ENCODE measurements at places on chromosomes 5 and 9.

DNA sequence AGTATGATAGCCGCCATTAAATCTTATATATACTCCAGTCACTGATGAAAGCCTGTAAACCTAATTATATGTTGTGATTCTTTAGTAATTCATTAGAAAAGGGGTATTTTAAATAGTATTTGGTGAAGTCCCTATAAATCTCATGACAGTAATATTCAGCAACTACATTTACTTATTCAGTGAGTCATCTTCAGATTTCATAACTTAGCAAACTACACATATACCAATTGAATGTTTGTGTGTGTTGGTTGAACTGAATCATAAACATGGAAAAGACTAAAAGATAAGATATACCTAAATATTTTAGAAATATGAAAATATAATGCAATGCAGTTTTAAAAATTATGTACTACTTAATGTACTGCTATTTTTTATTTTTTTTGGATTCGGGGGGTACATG is 1050.4 kb downstream of the MAT2B start:
- DNase-seq: no peak

GRCh38 chr5:133938039-133938821 is 30.2 kb downstream of the C5orf15 start:
- no peak for DNase-seq

DNA sequence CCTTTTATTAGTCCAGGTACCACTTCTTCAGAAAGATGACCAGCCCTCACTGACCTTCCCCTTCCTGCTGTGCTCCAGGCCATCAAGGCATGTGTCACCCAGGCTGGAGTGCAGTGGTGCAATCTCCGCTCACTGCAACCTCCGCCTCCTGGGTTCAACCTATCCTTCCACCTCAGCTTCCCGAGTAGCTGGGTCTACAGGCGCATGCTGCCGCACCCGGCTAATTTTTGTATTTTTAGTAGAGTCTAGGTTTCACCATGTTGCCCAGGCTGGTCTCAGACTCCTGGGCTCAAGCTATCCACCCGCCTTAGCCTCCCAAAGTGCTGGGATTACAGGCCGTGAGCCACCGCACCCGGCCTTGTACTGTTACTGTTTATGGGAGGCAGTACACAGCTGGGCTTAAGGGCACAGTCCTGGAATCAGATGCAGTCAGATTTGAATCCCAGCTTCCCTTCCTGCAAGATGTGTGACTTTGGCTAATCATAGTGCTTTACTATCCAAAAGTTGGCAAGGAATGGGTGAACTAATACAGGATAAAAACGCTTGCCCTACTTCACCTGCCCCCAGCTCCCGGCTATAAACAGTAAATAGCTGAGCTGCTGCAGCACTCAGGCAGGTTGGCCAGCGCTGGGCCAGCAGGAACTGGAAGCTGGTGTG is 483 bp upstream of the EIF4EBP3 start:
- no peak for DNase-seq

GRCh38 chr5:177116631-177117373 is 16.8 kb upstream of the NSD1 start:
- peak; percentile 97 for DNase-seq
